Upper lobe of left lung (tissue), 6 donors: ENCODE measurements at places on chromosomes 5 and 9. TPM values are rescaled to one million over a fixed set of nuclear protein-coding genes. Genes with fewer than 3 reads are reported as not detected.

DNA sequence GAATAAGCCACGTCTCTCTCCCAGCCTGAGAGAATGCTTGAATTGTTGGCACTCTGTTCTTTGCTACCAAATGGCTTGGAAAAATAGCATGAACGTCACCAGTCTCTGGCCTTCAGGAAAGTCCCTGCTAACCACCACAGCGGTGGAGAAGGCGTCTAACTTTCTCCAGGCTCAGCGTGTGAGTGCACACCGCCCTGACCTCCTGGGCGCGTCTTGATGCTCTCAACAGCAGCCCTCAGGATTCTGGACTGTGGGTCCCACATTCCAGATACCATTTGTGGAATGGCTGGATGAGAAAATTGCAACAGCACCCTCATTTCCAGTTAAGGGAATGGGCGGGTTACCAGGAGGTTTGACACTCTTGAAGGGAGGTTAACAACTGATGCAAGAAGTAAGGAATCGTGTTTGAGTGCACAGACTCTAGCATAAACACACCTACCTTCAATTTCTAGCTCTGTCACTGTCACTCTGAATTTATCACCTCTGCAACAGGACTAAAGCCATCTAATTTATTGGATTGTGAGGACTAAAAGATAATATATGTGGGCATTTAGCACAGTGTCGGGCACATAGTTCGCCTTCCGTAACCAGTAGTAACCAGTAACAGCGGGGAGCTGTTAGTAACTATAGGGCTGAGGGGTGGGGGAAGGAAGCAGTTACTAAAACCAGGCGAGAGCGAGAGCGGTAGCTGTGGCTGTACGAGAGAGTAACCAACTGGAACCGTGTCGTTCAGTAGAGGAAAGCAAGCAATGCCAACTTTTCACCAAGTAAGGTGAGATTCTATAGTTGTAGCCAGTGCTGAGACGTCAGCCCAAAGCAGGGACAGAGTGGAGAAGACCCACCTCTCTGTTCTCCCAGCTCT is 807 bp upstream of the PLGRKT start:
- no peak for DNase-seq

IL13 gene
- total RNA-seq, result not detected

ISL1 gene
- not detected for total RNA-seq

DNA sequence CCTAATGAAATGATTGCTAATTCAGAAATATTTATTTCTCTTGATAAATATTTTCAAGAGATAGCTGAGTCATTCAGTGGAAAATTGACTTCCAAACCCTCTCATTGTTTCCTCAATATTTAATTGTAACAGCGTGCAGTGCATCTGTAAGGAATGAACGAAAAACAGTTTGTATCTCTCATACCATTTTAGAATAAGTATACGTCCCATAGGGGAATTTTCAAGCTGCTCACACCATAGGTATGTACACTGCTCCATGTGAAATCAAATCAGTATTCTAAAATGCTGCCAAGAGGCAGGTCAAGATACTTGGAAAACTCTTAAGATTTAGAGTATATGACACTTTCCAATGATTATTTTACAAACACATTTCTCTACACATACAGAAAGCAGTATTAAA is 202.2 kb downstream of the ARL15 start:
- no peak for DNase-seq

PCDHA9 gene
- total RNA-seq, result 0.17 TPM

GRCh38 chr5:572398-573019 is 39.6 kb upstream of the CEP72 start:
- DNase-seq, result no peak

- no peak for DNase-seq
Measured at GRCh38 chr9:14400658-14400995, 86.7 kb upstream of the NFIB start.

DNA sequence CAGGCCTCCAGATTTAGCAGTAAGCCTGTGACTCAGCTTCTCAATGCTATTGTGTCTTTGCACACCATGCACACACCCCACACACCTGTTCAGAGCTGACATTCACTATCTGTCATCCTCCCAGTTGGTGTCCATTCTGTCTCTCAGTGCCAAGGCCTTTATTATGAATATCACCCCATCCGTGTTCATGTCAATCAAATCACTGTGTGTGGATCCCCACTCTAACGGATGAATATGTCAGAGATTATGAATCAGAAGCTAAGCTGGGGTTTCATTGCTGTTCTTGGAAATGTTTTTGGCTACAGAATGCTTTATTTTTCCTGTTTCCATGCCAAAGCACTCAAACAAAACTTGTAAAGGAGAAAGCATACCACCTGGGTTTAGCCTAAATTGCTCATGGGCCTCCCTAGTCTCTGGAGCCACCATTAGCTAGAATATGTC is 9.4 kb upstream of the MAMDC2 start:
- DNase-seq, result no peak

SLC25A48 gene
- total RNA-seq, result not detected
